ENCODE measurements at places on chromosomes 6 and 20.

DNA sequence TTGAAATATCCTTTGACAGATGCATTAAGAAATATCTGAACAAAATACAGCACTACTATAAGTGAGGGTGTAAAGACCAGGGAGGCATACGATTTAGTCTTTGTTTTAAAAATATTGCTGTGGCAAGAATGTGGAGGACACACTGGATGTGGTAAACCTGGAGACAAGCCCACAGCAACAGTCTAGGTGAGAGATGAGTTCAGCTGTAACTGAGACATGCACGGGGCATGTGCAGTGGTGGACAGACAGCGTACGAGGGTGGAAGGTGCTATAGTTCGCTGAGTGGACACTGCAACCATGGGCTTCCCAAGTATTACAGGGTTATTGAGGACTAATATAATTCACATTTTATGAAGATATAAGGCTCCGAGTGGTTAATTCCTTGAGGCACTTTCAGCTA lies 1.8 kb downstream of the NANP start:
- peak overlapping the region; percentile 79 for H3K4me3 ChIP-seq
- no peaks in the 10 kb centered on the region for H3K27me3 ChIP-seq
- peaks cover 2% of the 10 kb centered on the region for H3K36me3 ChIP-seq
- H3K4me1 ChIP-seq = peaks cover 14% of the 10 kb centered on the region
- H3K27ac ChIP-seq = peak overlapping the region; percentile 90

GRCh38 chr6:155089746-155090145 lies 94.6 kb downstream of the TIAM2 start:
- no peak overlapping the region for H3K27ac ChIP-seq
- no peaks in the 10 kb centered on the region for H3K36me3 ChIP-seq
- no peak overlapping the region for H3K4me3 ChIP-seq

DNA sequence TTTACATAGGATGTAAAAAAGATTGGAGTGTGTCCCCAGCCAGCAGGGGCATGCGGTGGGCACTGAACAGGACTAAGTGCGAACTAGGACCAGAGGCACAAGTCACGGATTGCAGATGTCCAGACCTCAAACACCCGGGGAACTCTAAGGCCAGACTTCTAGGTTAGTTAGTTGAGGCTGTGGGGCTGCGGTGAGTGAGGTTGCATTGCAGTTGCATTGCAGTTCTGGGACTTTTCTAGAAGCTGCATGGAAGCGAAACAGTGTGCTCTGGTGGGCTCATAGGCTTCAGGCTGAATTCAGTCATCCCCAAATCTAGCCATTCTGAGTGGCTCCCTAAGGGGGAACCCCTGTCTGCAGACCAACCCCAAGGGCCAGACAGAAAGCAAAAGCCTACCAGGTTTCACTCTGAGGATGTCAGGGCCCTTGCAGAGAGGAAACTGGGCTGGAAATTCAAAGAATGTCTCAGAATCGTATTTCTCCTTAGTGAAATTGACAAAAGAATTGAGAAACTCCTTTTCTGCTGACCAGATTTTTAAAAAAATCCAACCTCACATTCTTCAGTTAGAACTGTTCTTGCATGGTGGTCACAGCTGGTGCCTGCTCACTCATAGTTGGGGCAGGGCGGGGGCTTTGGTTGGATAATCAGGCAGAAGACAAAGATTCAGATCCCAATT lies 182.8 kb downstream of the ZDHHC14 start:
- H3K27me3 ChIP-seq = peaks cover under 1% of the 10 kb centered on the region

- H3K27ac ChIP-seq = peak within 1 kb of the TSS; percentile 44
- no peaks in the 10 kb centered on the region for H3K36me3 ChIP-seq
- no peaks in the 10 kb centered on the region for H3K27me3 ChIP-seq
- H3K4me3 ChIP-seq = no peak within 1 kb of the TSS
- H3K4me1 ChIP-seq = peaks cover 28% of the 10 kb centered on the region
These were observed at the start of gene TNXB for GRCh38 chr6:32109114-32109764. TSS of gene TNXB (minus strand) at chr6:32109338. CDS start at chr6:32098198, 11,140 bp downstream.

- H3K27me3 ChIP-seq = no peaks in the 10 kb centered on the region
- H3K27ac ChIP-seq = no peak overlapping the region
- H3K4me1 ChIP-seq = no peaks in the 10 kb centered on the region
- no peaks in the 10 kb centered on the region for H3K36me3 ChIP-seq
These were observed 6.3 kb downstream of the ALDH8A1 start for GRCh38 chr6:134943522-134944111.

DNA sequence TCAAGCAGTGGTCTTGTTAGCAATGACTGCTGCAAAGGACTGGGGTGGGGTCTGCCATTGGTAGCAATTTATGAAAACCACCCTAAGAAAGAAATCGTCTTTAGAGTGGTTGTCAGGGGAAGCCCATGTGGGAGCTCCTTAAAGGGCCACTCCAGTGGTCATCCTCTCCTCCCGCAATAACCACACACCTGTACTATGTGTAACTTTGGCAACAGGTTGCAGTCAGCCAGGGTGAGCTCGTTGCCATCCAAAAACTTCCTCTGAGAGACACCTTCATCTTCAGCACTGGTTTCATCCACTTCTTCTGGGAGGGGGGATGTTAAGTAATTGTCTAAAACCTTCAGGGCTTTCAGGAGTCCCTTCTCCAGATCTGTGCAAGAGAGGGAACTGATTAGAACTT lies 2.9 kb upstream of the DDAH2 start:
- H3K36me3 ChIP-seq = peaks cover 50% of the 10 kb centered on the region
- H3K27me3 ChIP-seq = no peaks in the 10 kb centered on the region
- peaks cover 19% of the 10 kb centered on the region for H3K4me1 ChIP-seq
- no peak overlapping the region for H3K27ac ChIP-seq
- H3K4me3 ChIP-seq = no peak overlapping the region

GRCh38 chr6:34912715-34913464 lies 23.8 kb downstream of the ANKS1A start:
- peaks cover 16% of the 10 kb centered on the region for H3K4me1 ChIP-seq
- DNase-seq = no peak
- no peaks in the 10 kb centered on the region for H3K27me3 ChIP-seq
- peak overlapping the region; percentile 12 for H3K27ac ChIP-seq
- no peaks in the 10 kb centered on the region for H3K36me3 ChIP-seq

DNA sequence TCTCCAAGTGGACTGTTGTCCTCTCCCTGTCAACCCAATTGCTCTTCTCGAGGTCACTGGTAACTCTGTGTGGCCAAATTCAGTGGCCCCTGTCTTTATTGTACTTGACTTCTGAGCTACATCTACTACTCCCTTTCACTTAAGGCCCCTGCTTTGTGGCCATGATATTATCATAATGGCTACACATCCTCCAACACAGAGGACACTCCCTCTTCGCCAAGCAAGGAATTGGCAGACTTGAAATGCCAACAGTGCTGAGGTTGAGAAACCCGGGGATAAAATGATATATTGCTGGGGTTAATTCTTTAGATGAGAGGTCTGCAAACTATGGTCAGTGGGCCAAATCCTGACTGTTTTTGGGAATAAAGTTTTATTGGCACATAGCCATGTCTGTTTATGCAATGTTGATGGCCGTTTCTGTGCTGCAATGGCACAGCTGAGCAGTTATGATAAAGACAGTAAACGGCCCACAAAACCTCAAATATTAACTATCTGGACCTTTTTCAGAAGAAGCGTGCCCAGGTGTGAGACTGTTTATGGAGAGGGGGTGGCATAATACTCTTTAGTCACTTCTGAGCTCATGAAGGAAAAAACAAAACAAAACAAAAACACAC lies 12.0 kb upstream of the MRPS10 start:
- no peaks in the 10 kb centered on the region for H3K27me3 ChIP-seq
- peaks cover 40% of the 10 kb centered on the region for H3K4me1 ChIP-seq
- no peak for DNase-seq
- peak overlapping the region; percentile 99 for H3K27ac ChIP-seq
- H3K36me3 ChIP-seq = peaks cover 28% of the 10 kb centered on the region

DNA sequence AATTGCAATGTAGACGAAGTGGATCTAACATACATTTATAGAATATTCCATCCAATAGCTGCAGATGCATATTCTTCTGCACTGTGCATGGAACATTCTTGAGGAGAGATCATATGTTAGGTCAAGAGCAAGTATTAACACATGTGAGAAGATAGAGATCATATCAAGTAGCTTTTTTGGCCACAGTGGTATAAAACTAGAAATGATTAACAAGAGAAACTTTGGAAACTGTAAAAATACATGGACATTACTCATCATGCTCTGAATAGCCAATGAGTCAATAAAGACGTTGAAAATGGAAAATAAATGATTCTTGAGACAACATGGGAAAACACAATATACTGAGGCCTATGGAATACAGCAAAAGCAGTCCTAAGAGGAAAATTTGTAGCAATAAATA lies 94.2 kb downstream of the STXBP5 start:
- H3K27ac ChIP-seq = no peak overlapping the region
- DNase-seq = no peak
- H3K36me3 ChIP-seq = peaks cover 50% of the 10 kb centered on the region
- H3K4me3 ChIP-seq = no peak overlapping the region
- H3K4me1 ChIP-seq = no peaks in the 10 kb centered on the region
- no peaks in the 10 kb centered on the region for H3K27me3 ChIP-seq

- H3K27me3 ChIP-seq = no peaks in the 10 kb centered on the region
- DNase-seq = no peak
- H3K4me3 ChIP-seq = no peak overlapping the region
These were observed 17.5 kb downstream of the FYN start for GRCh38 chr6:111855753-111856152.

- H3K36me3 ChIP-seq = no peaks in the 10 kb centered on the region
- no peaks in the 10 kb centered on the region for H3K27me3 ChIP-seq
- no peaks in the 10 kb centered on the region for H3K4me1 ChIP-seq
- no peak overlapping the region for H3K27ac ChIP-seq
- DNase-seq = no peak
- H3K4me3 ChIP-seq = no peak overlapping the region
These were observed 635.3 kb upstream of the MARCKS start for GRCh38 chr6:113221850-113222249.

GRCh38 chr6:13287104-13287503 lies 41.2 kb downstream of the TBC1D7 start:
- DNase-seq = no peak
- no peaks in the 10 kb centered on the region for H3K4me1 ChIP-seq
- H3K36me3 ChIP-seq = no peaks in the 10 kb centered on the region
- H3K27me3 ChIP-seq = no peaks in the 10 kb centered on the region
- H3K27ac ChIP-seq = no peak overlapping the region
- no peak overlapping the region for H3K4me3 ChIP-seq

GRCh38 chr6:130057495-130057894 lies 39.1 kb downstream of the L3MBTL3 start:
- H3K36me3 ChIP-seq = peaks cover 31% of the 10 kb centered on the region
- no peak overlapping the region for H3K27ac ChIP-seq
- H3K4me1 ChIP-seq = no peaks in the 10 kb centered on the region

GRCh38 chr6:157174731-157175130 lies 148.6 kb downstream of the TMEM242 start:
- H3K36me3 ChIP-seq = peaks cover 8% of the 10 kb centered on the region
- H3K27ac ChIP-seq = no peak overlapping the region
- H3K27me3 ChIP-seq = no peaks in the 10 kb centered on the region
- H3K4me3 ChIP-seq = no peak overlapping the region
- H3K4me1 ChIP-seq = no peaks in the 10 kb centered on the region
- no peak for DNase-seq

GRCh38 chr6:113102761-113103160 lies 754.4 kb upstream of the MARCKS start:
- no peaks in the 10 kb centered on the region for H3K36me3 ChIP-seq
- H3K27ac ChIP-seq = peak overlapping the region; percentile 36
- peaks cover 17% of the 10 kb centered on the region for H3K4me1 ChIP-seq
- DNase-seq = no peak
- H3K27me3 ChIP-seq = no peaks in the 10 kb centered on the region
- H3K4me3 ChIP-seq = no peak overlapping the region

DNA sequence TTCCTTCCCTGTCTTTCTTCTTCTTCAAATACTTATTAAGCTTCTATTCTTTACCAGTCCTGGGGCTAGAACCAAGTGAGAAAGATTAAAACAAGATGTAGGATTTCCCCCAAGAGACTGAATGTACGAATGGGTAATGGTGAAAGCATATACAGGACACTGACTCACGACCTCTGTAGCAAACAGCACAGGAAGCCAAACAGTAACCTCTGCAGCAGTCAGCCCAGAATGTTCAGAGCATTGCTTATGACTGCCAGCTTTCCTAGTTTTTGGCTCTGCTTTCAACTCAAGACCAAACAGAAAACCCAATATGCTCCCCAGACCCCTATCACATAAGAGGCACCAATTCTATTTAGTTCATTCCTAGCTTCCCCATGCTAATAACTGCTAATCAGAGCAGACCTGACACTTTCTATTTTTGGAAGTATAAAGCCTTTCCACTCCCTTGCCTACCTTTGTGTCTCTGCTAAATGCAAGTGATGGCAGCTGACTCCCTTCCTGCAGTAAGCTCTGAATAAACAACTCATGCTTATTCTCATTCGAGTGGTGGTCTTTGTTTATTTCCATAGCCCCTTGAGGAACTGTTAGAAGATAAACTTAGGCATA lies 690.6 kb downstream of the EPM2A start:
- DNase-seq = no peak
- H3K27ac ChIP-seq = no peak overlapping the region
- H3K4me3 ChIP-seq = no peak overlapping the region
- peaks cover 4% of the 10 kb centered on the region for H3K4me1 ChIP-seq

DNA sequence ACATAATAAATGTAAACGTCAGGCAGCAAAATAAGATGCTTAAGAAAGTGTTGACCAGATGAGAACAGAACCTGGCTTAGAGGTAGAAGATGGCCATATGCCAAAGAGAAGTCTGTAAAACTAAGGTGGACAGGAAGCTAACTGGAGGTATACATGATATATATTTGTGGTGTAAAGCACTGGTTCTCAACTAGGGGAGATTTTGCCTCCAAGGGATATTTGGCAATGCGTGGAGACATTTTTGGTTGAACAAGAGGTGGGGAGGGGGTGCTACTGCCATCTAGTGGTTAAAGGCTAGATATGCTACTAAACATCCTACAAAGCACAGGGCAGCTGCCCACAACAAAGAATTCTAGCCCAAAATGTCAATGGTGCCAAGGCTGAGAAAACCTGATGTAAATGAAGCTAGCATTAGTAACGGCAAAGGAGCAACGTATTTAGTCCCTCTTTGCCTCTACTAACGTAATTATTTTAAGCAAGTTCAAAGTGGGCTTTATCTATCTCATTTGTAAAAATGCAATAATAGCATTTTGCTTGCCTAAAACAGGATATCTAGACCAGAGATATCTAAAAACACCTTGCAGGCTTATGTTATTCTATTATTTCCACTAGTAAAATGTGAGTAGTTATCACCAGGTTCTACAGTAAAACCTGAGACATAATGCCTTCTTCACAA lies 182.6 kb downstream of the RNGTT start:
- H3K4me1 ChIP-seq = no peaks in the 10 kb centered on the region
- H3K27me3 ChIP-seq = no peaks in the 10 kb centered on the region
- H3K36me3 ChIP-seq = no peaks in the 10 kb centered on the region
- no peak overlapping the region for H3K4me3 ChIP-seq
- no peak for DNase-seq

DNA sequence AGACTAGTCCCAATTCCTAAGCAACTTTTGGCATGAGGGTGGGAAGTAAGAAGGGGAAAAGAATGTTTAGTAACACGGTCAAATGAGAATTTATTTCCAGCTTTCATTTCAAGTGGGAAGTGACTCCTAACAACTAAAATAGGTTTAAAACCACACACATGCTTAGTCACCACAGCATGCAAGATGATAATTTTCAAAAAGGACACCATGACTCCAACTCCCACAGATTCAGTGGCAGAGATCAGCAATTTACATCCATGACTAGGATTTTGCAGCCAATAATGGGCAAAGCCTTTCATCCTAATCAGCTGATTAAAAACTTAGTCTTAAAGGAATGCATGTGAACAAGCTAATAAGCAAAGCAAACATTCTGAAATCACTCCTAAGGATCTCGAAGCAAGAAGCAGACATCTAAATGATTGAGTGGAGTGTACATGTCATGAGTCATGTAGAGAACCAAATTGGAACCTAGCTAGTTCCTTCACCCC lies 48.1 kb upstream of the GCLC start:
- no peaks in the 10 kb centered on the region for H3K4me1 ChIP-seq
- no peak for DNase-seq
- no peak overlapping the region for H3K27ac ChIP-seq
- H3K36me3 ChIP-seq = no peaks in the 10 kb centered on the region
- no peak overlapping the region for H3K4me3 ChIP-seq
- H3K27me3 ChIP-seq = no peaks in the 10 kb centered on the region

All from RWPE2 (cell line).